Ammon's horn (tissue), 1 donor: ENCODE measurements at places on chromosomes 4 and X.
A peak's percentile ranks its signal among the peaks of the same experiment; 100 is the strongest.

DNA sequence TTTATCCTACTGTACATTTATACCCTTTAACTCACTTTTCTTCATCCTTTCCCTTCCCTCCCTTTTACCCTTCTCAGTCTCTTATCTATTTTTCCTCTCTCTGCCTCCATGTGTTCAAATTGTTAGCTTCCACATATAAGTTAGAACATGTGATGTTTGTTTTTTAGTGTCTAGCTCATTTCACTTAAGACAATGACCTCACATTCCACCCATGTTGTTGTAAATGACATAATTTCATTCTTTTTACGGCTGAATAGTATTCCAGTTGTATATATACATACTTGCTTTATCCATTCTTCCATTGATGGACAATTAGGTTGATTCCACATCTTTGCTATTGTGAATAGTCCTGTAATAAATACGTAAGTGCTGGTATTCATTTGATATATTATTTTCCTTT, 7.3 kb upstream of the CXCL3 start:
- DNase-seq = no peak

- peak; percentile 49 for DNase-seq
These were observed 48.5 kb downstream of the PRPS1 start for GRCh38 chrX:107676559-107677378.

GRCh38 chrX:36573720-36574119, 434.4 kb upstream of the FAM47C start:
- DNase-seq = peak; percentile 1

DNA sequence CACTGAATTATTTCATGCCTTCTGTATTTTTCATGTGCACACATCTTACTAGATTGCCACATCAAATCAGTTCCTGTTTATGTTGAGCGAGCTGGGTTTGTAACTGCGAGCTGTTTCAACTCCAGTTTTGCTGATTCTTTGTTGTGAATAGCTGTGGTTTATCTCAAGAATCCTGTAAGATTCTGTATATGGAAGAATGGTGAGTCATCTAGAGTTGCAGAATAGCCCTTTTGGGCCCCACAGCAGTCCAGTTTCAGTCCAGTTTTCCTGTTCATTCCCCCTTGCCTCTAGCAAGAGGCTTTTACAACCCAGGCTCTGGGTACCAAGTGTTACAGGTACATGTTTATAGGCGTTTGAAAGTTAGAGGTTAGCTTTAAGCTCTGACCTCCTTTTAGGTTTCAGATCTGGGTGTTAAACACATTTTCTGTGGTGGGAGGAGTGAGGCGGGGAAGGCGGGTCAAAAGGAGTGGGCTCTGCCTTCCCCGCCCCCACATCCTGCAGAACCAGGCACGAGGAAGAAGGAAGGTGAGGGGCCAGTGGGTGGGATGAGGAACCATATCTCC, 32.7 kb downstream of the TBC1D14 start:
- peak; percentile 55 for DNase-seq

- peak; percentile 16 for DNase-seq
These were observed 11.7 kb downstream of the BBS12 start for GRCh38 chr4:122744229-122744628.

DNA sequence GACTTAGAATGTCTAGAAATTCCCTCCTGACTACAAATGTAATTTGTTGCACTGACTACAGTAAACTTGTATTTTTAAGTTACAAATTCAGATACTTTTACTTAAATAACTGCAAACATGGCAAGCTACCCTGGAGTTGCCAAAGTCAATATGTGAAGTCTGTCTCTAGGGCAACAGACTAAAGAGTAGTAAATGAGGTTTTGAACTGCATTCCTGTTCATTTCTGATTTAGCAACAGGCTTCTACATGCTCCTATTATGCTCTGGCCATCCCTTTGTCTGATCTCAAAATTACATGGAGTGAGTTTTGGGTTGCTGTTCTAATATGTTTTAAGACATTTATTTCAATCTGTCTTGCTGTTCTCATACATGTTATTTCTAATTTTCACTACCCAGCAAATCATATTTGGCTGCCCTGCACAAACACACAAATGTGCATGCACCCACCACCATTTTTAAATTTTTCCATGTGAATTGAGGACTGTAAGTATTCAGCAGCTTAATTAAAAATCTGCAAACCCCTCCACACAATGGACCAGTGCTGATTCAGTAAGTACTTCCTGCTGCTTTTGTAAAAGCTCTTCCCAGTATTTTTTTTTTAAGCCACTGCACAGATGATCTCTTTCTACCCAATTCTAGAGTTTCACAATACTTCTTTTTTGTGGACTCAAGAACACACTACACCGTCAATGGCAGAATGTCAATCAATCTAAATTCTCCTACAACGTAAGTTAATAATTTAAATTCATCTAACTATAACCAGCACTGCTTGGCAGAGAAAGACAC, 26.7 kb downstream of the SH3RF1 start:
- DNase-seq = no peak
